ENCODE measurements at places on chromosomes 2 and 18.

DNA sequence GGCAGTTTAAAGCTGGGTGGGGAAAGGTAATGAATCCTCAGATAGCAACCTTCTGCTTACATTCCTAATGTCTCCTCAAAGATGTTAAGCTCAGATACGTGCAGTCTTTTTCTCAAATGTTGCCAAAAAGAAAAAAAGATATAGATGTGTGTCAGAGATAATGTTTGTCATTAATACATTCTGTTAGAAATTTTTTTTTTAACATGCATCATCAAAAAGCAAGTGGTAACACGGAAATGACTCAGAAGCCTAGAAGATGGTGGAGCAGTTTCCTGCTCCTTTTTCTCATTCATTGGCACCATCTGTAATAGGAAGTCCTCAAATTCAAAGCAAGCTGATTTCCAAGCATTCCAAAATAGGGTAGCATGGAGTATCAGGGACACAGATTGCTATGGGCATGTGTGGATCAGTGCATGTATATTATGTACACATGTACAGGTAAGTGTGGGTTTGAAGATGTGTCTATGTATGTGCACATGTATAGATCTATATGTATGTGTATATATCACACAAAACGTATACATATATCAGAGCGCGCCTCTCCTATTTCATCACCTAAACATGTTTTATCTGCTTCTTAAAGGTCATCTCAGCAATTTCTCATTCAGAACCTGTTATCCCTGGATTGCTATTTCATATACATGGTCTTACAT lies 79.9 kb upstream of the ITGB6 start:
- DNase-seq = no peak

DNA sequence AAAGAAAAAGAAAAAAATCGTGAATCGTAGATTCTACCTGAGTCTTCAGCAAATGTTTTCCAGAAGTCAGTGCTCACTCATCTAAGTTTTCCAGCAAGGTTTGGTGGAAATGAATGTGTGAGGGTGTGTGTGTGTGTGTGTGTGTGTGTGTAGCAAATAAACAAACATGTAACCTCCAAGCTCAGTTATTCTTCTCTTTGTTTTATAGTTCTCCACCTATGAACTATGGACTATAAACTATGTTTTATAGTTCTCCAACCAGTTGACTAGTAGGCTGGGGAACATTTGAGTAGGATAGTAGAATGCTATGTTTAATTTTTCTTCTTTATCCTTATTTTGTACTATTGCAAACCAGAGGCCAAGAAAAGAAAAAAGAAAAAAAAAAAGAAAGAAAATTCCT lies 44.6 kb upstream of the SERPINE2 start:
- DNase-seq = no peak

DNA sequence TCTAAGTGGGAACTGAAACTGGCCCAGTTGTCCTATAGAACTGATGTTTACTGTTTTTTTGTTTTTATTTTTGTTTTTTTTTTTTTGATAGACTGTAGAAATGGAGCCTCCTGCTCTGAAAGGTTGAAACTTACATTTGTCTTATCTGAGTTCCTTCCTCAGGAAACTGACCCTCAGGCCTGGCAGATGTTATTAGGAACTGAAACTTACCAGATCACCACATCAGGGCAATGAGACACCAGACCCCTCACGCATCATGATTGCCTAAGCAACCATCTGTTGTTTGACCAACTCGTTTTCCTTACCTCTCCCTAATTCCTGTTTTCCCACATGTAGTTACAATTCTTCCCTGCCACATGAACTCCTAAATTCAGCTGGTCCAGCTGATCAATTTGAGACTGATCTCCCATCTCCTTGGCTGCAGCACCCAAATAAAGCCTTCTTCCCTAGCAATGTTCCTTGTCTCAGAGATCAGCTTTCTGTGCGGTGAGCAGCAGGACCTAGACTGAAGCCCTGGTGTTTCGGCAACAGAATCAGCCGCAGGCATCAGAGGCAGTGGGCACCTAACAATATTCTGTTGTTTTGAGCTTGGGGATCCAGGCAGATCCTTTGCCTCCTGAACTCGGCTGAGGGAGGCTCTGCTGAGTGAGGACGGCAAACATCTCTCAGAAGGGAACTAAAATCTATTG lies 96.8 kb downstream of the MSH2 start:
- no peak for DNase-seq

- no peak for DNase-seq
Observed at GRCh38 chr2:75607988-75608683, 38.4 kb upstream of the MRPL19 start.

DNA sequence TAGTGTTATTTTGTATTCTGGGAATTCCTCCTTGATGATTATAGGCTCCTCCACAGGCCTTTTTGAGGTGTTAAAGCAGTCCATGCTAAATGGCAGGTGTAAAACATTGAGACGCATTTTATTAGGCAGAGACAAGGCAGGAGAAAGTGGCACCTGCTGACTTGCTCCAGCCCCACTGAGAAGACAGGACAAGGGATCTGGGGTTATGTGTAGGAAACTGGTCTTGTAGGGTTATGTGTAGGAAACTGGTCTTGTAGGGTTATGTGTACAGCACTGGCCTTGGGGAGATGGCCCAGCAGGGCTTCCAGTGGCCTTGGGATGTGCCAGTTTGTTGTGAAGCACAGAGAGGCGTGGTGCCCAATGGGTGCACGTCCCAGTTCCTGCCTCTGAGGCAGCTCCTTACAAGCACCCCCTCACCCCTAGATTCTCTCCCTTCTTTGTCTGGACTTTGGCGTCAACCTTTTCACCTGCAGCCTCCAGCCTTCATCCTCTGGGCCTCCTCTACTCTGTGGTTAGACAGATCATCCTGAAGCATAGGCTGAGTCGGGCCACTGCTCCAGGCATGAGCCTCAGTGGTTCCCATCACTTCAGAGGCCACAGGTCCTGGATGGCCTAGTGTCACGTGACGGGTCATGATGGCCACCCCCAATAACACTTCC lies 921 bp upstream of the FABP1 start:
- no peak for DNase-seq

DNA sequence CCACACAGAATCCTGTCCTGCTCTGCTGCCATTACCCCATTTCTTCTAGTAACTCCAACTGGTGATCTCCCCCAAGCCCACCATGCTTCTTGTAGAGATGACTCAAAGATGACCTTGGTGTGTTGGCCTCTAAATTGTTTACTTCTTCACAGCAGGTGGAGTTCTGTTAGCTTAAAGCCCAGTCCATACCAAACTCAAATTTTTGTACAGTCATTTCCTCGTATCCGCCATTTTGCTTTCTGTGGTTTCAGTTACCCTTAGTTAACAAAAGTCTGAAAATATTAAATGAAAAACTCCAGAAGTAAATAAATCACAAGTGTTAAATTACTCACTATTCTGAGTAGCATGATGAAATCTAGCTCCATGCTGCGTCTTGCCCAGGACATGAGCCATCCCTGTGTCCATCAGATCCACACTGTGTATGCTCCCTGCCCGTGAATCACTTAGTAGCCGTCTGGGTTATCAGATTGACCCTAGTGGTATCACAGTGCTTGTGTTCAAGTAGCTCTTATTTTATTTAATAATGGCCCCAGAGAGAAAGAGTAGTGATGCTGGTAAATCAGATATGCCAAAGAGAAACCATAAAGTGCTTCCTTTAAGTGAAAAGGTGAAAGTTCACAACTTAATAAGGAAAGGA lies 133.3 kb upstream of the NOL4 start:
- DNase-seq = no peak

DNA sequence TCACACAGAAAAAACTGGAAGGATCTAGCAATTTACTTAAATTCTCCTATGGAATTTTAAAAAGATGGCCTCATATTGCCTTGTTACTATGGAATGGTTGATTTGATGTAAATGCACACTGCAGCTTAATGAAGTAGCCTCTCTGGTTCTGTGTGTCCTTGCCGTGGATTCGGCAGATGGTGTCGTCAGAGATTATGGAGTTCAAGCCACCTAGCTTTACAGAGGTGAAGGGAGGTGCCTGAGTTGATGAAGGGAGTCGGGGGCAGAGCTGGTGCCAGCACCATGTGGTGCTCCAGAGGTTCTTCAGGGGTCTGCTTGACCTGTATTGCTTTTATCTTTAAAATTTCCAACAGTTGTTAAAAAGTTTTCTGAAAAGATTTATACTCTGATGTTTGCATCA lies 48.8 kb downstream of the ASAP2 start:
- no peak for DNase-seq

DNA sequence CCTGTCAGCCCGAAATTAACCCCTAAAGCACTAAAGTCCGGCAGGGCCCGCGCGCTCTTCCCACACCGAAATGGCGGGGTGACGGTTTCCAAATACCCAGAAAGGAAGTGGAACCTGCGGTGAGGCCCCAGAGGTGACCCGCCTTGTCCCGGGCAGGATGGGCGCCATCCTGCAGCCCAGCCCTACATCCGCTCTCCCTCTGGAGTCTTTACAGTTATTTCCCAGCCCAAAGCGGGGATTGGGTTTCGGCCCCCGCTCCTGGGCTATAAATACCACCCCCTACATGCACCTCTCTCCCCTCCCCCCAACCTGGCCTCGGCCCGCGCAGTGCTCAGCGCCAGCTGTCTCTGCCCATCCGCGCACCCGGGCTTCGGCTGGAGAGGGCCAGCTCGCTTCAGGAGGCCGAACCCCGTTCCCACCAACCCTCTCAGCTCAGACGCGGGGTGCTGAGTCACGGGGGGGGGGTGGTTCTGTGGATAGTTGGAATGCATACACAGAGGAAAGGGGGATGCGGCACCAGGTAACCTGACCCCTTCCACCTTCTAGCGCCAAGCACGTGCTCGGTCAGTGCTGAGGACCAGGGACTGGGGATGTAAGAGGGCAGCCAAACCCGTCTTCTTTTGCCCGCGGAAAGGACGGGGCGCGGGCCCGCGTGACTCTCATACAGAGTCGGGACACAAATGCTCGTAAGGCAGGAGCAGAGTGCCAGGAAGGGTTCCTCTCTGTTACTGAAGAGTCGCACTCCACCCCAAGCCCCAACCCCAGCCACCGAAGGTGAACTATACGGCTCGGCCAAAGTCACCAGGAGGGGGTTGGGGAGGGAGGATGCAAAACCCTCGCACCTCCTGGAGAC lies at the start of gene TUBA4B:
TSS of gene TUBA4B (plus strand) at position 344 of the 853 bp plus-strand sequence. CDS start at position 509, 165 bp downstream.
- DNase-seq = peak; percentile 65

DNA sequence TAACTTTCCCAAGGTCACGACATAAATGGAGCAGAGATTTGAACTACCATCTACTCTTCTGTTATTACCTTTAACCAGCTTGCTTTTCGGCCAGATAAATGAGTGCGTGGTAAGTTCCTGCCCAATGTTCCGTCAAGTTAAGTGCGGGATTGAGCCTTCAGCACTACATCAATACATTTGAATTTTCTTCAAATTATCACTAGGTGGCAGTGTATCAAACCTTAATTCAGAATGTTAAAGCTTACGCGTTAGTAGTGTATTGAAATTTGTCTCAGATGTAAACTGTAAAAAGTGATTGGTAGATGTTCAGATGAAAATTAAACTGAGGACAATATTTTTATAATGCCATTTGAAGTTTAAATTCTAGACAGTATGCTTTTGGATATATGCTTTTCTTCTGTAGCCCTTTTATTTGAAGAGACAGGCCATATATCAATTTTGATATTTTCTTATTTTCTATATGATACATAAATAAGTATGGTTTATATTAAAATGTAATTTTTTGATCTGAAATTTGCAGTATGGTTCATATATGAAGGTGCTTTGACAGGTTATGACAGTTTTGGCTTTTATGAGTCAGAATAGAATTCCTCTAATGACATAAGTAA lies 681.3 kb downstream of the ADCYAP1 start:
- DNase-seq = no peak

- no peak for DNase-seq
Observed at GRCh38 chr2:54081574-54081973, 33.8 kb upstream of the ACYP2 start.

- no peak for DNase-seq
Observed at GRCh38 chr18:22827216-22827615, 105.9 kb upstream of the RBBP8 start.

- DNase-seq = no peak
Observed at GRCh38 chr2:134406736-134407135, 152.9 kb downstream of the MGAT5 start.

- DNase-seq = no peak
Observed at GRCh38 chr2:44166096-44166495, 2.6 kb upstream of the PPM1B start.

GRCh38 chr18:8945514-8945913 lies 157.0 kb upstream of the NDUFV2 start:
- DNase-seq = no peak

DNA sequence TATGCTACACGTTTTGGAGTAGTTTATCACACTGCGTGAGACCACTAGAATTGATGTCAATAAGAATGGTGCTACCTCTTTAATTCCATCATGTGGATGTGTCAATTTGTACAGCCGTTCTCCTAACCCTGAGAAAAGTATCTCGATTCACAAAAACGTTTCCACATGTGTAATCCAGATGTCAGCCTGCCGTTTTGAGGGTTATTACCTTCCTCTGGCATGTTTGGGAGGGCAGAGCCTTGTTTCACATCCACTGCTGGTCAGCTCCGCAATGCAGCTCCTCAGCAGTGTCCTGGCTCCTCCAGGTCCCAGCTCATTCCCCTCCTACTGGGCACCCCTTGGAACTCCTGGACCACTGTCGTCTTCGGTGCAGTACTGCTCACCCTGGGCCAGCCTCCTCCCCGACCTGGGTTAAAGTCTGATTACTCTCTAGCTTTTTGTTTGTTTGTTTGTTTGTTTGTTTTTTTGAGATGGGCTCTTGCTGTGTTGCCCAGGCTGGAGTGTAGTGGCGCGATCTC lies 34.6 kb downstream of the COPS7B start:
- no peak for DNase-seq

DNA sequence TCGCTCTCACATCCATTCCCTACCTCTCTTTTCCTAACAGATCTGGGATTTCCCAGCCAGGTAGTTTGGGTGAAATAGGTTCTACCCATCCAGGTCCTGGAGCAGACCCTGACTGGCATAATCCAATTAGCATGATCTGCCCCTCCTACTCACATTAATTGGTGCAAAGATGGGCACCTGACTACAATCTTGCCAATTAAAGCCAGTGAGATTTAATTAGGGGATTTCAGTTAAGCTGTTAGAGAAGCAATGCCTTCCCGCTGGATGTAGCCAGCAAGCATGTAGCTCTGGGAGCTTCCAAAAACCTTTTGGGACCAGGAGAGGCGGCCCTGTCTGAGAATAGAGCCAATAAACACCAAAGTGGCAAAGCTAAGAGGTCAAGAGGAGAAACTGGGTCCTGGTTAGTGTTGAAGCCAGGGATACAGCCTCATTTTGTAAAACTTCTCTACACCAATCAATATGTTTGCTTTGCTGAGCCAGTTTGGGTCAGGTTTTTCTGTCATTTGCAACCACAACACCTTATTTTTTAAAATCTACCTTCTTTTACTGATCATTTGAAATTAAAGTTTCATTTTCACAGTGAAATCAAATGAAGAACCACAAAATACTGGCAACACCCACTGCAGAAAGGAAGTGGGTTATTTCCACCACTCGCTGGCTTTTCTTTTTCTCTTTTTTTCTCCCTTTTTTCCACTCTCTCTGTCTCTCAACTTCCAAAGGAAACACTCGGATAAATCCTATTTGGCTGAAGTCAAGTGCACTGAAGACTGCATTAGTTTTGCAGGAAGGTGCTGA lies 3.2 kb upstream of the TTC39C start:
- no peak for DNase-seq

- no peak for DNase-seq
Observed at GRCh38 chr2:183666031-183666430, 541.8 kb downstream of the NUP35 start.

GRCh38 chr2:218432676-218433365 lies 13.9 kb downstream of the VIL1 start:
- DNase-seq = no peak
